ENCODE measurements at places on chromosomes 3 and 15.

DNA sequence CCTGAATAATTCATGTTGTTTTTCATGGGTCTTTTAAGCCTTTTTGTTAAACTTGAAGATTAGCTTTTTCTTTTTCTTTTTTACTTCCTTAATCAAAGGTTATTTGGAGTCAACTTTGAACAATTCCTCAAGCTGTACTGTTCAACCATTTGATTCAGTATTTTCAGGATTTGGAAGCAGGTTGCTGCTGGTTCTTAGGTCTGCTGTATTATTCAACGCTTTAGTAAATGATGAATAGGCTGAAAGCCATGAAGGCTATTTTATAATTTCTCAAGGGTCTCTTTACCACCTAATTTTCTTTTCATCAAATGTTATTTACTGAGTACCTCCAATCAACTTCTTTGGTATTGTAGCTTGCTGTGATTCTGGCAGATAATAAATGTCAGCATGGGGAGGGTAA, 45.8 kb upstream of the KBTBD8 start:
- DNase-seq = no peak

DNA sequence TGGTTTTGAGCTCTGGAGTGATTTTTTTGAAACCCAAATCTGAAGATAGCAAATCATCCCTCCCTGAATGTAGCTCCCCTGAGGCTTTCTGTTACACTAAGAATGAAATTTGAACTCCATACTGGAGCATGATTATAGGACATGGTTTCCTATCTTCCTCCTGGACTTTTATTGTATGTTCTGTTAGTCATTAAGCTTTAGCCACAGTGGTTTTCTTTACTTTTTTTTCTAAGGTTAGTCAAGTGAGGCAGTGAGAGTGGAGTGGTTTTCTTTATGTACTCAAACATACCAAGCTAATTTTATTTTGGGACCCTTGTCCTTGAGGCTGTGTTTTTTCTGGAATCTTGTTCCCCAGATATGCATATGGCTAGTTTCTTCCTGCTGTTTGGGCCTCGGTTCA, 55.2 kb upstream of the FRMD4B start:
- DNase-seq = no peak

GRCh38 chr15:95843241-95843910, 487.1 kb upstream of the NR2F2 start:
- no peak for DNase-seq

- DNase-seq = no peak
Observed at GRCh38 chr15:68354923-68355322, 77.0 kb downstream of the ITGA11 start.

DNA sequence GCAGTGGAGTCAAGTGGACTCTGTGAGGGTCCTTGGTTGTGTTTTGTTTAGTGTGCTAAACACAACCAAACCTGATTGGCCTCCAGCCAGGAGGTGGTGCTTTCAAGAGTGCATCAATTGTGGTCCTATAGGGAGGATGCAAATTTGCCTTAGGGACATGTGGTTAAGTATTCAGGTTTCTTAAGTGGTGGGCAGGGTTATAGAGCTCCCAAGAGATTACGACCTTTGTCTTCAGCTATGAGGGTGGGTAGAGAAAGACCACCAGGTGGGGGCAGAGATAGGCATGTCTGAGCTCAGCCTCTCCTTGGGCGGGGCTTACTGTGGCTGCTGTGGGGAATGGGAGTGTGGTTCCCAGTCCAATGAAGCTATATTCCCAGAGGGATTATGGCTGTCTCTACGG, 186.6 kb downstream of the SQOR start:
- no peak for DNase-seq

GRCh38 chr3:38627956-38628355, 21.5 kb downstream of the SCN5A start:
- peak; percentile 65 for DNase-seq

DNA sequence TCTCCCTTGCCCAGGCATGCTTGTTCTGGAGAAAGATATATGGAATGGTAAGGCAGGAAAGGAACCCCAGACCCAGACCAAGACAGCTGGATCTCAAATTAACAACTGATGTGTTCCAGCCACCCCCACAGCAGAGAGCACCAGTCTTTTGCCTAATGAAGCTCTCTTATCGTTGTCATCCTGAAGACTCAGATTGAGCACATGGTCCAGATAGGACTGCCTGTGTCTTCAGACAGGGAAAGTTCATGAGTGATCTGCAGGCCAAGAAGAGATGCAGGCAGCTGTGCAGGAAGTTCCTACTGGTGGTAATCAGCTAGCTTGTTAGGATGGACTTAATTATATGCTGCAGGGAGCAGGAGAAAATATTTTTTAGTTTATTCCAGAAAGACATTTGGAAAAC, 53.3 kb downstream of the PPP2R3A start:
- no peak for DNase-seq

- no peak for DNase-seq
Observed at GRCh38 chr15:90160781-90161727, 40.1 kb upstream of the SEMA4B start.

GRCh38 chr15:90423801-90424319, 35.8 kb downstream of the IQGAP1 start:
- DNase-seq = no peak

- no peak for DNase-seq
Observed at GRCh38 chr3:186143250-186143649, 34.4 kb upstream of the ETV5 start.

DNA sequence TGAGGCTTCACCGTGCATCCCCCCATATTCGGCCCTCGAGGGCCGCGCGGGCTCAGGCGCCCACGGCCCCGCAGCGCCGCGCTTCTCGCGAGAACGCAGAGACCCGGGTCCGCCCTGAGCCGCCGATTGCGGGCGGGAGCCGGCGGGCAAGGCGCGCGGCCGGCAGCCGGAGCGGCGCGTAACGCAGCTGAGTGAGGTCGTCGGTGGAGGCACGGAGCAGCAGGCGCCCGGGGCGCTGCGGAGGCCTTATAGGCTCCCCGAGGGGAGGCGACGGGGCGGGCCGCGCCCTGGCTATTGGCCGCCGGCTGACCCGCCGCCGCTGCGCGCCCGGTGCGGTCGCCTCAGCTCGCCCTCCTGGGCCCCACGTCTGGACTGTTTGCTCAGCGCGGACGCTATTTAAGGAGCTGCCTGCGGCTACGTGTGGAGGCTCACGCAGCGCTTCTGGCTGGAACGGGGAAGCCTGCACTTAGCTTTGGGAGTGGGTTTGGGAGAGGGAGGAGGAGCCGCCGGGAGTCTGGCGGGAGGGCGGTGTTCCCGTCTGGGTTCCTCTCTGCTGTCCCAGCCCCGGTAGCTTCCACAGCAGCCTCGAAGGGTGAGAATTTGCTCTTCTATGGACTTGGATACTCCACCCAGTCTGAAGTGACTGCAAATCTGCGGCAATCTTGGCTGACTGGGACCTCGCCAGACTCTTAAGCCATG, at the start of gene PLOD2:
Gene PLOD2 (minus strand): TSS at position 221 of the 699 bp plus-strand sequence. CDS start 195 bp downstream, at position 26.
- peak; percentile 52 for DNase-seq

DNA sequence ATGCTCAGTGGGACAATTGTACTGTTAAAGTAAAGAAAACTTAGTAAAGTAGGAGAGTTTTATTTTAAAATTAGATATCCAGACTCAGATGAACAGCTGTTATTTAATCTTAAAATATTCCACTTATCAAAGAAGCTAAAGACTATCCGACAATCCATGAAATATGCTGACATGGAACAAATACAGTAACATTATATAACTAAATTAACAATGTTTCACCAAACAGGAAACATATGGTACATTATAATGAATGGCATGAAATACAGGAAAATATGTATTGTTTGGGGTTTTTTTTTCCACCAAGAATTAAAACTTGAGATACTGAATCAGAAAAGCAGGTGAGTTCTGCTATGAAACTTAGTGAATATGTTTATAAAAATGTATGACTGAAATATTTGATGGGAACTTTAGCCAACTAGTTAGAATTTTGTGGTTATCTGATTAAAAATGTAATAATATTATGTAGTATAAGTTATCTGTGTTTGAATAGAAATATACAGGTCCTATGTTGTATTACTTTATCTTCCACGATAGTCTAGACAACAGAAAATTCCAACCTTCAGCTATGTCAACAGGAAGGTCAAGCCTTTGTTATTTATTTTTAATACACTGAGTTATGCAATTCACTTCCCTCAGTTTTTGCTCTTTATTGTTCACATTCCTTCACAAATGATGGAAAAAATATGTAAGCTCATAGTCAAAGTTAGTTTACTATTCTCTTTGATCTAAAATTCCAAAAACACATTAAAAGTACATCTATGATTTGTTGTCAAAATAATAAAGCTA, 72.7 kb downstream of the UACA start:
- no peak for DNase-seq

DNA sequence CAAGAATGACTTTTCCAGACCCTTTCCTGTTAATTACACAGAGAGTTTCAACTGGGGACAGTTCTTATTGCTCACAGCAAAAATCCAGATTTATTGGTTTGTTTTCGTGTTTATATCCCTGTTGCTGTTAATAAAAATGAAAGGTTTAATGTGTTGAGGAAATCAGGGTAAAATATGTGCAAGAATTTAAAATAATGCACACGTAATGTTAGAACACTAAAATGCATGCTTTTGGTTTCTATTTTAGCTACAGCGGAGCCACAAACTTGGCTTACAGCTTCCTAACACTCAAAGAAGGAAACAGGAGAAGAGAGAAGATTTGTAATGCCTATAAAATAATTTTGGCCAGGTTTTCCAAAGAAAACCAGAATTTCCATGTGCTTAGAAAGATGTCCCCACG, 62.7 kb downstream of the CASR start:
- DNase-seq = no peak

DNA sequence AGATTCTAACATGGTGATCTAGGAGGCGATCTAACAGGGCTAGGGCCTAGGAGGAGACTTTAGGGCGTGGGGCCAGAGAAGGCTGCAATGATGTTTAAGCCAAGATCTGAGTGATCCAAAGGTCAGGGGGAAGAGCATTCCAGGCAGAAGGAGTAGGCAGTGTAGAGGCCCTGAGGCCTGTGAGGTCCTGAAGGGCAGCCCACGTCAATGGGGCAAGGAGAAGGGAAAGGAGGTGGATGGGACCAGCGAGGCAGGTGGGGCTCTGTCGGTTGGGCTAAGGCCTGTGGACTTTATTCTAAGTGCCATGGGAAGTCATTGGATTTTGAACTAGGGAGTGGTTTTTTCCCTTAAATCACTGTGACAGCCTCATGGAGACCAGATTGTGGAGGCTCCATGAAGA, 10.2 kb upstream of the DNAH1 start:
- DNase-seq = no peak

GRCh38 chr3:28279770-28280169, 38.4 kb downstream of the CMC1 start:
- no peak for DNase-seq

- DNase-seq = no peak
Observed at GRCh38 chr3:153614563-153614962, 452.5 kb downstream of the RAP2B start.

- no peak for DNase-seq
Observed at GRCh38 chr3:82143661-82144412, 382.4 kb upstream of the GBE1 start.

DNA sequence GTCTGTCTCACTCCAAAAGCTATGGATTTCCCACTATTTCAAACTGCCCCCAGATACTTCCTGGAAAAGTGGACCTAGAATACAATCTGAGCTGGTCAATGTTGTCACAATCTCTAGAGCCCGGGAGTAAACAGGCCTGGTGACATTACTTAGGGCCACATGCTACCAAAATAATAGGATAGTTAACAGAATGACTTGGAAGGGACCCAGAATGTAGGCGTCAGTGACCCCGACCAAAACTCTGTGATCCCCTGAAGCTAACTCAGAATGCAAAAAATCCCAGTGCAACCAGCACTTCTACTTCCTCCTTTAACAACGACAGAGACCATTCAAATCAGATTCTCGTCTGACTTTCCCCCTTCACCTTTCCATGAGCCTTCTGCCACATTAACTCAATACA, 51.5 kb upstream of the CDV3 start:
- DNase-seq = no peak

GRCh38 chr3:88038566-88038965, 20.2 kb downstream of the CGGBP1 start:
- DNase-seq = no peak

DNA sequence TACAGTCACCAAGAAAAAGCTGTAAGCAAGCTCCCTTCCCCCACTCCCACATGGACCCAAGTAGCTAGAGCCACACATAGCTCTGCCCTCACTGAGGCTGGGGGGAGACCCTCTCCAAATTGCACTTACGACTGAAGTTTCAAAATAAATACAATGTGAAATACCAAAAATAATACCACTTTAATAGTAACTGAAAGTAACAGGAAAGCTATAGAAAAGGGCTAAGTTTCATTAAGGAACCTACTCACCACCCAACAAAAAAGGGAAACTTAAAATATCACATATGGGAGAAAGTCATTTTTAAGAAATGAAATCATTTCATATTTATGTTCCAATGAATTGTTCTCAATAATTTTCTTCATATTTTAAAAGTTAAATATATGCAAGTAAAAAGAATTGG, 130.4 kb upstream of the UBE2E2 start:
- DNase-seq = no peak

- no peak for DNase-seq
Observed at GRCh38 chr3:63992516-63993209, 30.6 kb downstream of the PSMD6 start.

DNA sequence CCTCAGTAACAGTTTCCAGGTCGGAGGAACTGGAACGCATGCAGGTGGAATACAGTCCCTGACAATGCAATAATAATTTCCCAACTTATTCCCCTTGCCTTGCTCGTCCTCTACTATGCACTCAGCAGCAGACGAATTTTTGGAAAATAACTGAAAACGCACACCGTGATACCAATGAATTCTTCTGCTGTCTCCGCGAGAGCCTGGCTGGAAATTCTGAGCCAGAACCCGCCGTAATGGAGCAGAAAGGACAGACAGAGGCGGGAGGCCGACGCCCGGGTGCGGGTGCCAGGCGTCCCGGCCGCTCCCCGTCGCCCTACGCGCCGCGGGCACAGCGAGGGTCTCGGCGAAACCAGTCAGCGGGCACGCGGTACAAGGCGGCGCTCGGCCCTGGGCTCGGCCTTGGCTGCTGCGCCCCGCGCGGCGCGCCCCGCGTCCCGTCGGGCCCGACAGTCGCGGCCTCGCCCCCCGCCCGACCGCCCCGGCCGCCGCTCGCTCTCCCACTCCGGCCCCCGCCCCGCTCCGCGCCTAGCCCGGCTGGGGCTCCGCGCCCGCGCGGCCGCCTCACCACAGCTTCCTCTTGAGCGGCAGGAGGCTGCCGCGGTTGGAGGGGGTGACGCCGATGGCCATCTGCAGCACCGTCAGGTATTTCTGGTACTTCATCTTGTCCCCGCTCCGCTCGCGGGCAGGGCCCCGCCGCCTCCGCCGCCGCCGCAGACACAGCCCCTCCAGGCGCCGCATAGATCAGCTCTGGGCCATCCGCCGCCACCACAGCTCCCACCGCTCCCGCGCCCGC, 114.5 kb upstream of the GOLGA8J start:
- DNase-seq = no peak

DNA sequence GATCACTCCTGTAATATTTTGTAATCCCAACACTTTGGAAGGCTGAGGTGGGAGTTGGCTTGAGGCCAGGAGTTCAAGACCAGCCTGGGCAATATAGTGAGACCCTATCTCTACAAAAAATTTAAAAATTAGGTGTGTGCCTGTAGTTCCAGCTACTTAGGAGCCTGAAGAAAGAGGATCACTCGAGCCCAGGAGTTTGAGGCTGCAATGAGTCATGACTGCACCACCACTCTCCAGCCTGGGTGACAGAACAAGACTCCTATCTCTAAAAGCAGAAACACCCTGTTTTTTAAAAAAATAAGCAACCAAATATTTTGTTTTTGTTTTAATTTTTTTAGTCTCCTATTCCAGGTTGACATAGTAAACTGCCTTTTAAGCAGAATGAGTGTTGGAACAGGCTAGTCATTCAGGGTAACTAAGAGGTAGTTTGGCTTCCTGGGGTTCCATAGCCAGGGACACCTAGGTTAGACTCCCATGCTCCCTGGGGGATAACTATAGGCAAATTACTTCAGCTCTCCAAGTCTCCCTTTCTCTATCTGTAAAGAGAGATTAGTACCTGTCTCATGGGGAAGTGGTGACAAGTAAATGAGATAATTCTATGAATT, 114.6 kb upstream of the C15orf61 start:
- DNase-seq = no peak
